ENCODE measurements at places on chromosomes 13 and 19.
A peak's percentile ranks its signal among the peaks of the same experiment; 100 is the strongest.

DNA sequence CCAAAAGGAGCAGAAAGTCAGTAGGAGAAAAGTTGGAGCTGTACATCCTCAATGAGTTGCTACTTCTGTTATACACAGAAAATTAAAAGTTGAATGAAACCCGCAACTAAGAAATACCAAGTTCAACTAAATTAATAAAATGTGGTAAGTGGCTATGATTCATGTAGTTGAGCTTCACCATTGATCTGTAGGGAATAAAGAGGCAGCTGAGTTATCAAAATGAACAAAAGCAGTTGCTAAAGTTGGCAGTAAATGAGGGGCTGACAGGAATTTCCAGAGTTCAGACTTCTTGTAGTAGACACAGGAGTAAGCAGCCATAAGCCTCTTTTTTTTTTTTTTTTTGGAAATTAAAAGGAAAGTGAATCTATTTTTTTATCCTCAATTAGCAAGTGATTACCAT lies 234.6 kb downstream of the POSTN start:
- DNase-seq: no peak

DNA sequence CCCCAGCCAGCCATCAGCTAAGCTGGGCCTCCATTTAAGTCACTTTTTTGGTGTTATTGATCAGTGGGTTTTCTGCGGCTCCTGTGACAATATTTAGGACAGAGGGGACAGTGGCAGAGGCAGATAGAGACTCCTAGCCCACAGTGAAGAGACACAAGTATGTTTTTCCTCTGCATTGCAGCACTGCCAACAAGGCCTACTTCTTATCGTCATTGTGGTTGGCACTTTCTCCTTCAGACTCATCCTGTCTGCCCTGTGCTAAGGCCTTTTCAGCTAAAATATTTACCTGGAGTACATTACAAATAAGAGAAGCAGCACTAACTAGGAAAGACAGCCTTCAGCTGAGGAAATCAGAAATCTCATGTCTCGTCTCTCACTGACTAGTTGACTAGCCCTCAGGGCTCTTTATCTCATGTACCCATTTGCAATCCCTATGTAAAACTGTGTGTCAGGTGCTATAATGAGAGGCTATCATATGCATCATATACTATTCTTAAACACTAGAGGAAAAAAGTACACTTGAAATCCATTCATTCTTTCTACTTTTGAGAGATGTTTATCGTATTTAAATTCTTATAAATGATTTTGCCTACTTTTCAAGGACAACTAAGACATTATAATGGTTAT lies 62.2 kb downstream of the ZAR1L start:
- DNase-seq: no peak

GRCh38 chr19:3682741-3683404 lies 17.4 kb downstream of the PIP5K1C start:
- no peak for DNase-seq

DNA sequence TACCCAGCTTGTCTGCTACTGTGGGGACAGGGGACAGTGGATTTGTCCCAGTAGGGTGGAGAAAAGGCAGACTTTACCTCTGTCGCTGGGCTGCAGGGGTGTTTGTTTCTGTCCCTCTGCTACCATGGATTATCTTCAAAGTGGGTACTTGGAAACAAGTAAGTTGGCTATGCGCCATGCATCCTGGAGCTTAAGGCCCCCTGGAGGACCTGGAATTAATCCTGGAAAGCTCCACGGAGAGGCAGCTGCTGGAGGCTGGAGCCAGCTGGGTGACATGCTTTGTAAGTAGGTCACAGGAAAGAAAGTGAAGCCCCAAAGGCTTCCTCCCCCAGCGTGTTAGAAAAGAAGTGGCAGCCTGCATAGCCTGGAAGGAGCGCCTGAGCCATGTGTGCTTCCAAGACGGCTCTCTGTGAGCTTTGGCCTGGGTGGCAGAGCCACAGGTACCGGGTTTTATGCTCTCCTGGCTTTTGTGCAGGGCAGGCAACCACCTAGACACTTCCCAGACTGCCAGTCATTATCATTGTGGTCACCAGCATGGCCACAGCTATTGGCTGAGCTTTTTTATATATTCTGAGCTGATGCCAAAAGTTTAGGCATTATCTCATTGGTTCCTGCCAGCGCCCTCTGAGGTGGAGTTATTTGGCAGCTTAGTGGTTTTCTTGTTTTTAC lies 9.5 kb downstream of the B3GLCT start:
- DNase-seq: no peak

DNA sequence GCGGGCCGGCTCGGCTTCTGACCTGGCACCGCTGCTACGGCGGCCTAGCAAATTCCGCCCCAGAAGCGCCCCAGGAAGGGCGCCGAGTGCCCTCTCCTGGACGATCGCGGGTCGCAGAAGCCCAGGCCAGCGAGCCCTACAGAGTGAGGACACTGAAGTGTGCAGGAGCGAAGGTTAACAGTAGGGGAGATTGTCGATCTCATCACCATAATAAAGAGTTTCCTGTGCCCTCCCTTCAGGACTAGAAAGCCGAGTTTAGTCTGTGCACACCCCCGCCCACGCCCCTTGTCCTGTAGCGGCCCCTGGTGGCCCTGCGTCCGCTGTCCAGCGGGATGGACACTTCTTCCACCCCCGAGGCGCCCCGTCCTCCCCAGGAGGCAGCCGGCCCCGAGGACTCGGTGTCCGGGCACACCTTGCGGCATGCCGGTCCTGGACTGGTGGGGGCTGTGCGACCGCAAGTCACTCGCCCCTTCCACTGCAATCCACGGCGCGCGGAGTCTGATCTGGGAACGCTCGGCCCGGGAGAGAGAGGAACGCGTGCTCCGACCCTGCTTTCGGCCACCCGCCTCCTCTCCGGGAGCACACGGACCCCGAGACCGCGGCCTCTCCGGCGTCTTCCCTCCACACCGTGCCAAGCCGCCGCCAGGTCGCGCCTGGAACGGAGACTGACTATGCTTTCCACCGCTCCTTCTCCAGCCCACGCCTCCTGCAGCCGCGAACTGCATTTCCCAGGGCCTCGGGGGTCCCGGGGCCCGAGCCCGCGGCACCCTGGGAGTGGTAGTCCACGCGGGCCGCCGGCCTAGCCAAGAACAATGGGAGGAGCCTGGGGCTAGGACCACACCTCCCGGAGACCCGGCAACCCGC lies 770 bp upstream of the KMT2B start:
- DNase-seq: peak; percentile 99

DNA sequence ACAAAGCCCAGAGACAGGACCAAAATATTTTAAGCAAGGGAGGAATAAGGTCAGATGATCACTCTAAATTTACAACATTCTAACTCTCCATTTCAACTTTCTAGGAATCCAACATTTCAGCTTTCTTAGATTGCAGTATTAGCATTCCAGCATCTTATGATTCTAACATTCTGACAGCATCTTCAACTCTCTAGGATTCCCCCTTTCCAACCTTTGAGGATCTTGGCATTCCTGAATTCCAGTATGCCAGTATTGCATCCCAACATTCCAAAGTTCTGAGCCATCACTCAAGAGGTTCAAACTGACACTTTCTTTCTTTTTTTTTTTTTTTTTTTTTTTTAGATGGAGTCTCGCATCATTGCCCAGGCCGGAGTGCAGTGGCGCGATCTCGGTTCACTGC lies 13.8 kb downstream of the TGFB1 start:
- DNase-seq: no peak

DNA sequence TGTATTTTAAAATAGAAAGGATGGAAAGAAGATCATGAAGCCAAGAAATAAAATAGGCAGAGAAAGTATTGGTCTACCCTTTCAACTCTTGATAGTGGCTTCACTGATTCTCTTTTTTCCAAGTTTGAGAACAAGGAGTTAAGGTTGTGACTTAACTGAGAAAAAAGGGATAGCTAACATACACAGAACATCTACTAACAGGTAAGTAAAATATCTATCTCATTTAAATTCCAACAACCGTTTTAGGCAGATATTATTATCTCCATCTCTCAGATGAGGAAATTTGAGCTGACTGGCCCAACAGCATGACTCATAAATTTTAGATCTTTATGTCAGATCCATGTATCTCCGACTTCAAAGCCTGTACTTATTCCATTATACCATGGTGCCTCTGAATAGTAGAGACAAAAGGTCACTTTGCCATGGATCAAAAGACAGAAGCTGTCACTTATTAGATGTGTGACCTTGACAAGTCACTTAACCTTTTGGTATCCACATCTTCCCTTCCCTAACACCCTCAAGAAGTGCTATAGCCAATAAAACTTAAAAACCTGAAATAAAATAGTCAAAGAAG lies 152.1 kb downstream of the DACH1 start:
- DNase-seq: peak; percentile 14

GRCh38 chr19:10420444-10421239 lies at the start of gene PDE4A:
Gene PDE4A (plus strand): TSS chr19:10420538. CDS start chr19:10420765, 227 bp downstream.
- peak; percentile 54 for DNase-seq
